ENCODE measurements at places on chromosomes 3 and 15. TPM values are rescaled to one million over a fixed set of nuclear protein-coding genes. Genes with fewer than 3 reads are reported as not detected.

PFKFB4 gene
- 6.5 TPM for polyA plus RNA-seq

DNA sequence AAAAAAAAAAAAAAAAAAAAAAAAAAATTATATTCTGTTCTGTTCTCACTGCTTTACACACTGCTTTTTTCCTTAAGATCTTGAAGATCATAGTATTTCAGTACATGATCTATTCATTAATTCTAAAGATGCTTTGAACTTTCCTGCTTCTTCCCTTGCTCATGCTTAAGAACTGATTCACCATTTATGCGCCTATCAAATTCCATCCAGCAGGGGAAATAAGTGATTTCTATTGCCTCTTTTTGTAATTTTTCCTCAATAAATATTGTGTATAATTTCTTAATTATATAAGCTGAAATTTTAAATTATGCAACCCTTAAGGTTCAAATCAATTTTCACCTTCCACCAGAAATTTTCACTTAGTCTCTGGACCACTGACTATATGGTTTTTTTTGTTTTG, 10.6 kb downstream of the DENND6A start:
- DNase-seq: no peak

GRCh38 chr3:152056987-152057386, 183.5 kb downstream of the SUCNR1 start:
- no peak for DNase-seq

- no peak for DNase-seq
Observed at GRCh38 chr15:58285921-58286278, 145.9 kb upstream of the LIPC start.

DNA sequence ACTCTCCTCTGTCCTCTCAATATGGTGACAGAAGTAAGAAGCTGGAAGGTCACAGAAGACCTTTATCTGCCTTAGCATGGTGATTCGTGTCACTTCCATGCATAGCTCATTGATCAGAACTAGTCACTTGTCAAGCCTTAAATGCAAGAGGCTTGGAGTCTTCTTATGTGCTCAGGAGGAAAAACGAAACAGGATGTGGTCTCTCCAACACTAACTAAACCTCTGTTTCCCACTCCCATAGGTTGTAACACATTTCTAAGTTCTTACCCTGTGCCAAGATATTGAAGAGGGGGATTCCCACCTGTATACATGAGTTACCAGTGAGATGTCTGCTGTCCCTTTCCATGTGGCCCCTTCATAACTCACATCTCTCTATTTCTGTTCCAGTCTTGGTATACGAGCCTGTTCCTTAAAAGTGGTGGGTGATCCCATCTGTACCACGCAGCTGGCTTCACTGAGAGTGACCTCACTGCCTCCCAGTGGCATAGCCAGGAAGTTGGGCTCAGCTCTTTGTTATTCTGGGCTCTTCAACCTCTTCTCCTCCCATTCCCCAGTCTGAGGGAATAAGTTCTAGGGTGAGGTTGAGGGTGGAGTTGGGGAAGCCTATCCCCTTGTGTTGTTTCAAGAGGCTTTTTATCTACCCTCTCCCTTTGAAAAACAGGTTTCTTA, 203.2 kb upstream of the PPP2R3A start:
- no peak for DNase-seq

DNA sequence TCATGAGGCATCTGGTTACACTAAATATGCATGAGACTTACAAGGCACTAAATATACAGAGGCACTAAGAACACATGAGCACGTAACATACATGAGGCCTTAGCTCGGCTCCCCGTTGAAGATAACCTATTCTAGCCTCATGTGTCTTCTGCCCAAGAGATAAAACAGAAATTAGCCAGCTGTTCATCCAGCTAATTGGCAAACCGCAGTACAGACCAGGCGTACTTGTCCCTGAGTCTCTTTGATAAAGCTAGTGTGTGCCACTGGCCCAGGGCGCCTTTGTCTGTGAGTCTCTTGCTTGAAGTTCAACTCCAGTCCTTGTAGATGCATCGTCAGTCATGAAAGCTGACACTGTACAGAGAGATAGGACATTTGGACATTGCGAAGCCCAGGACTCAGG, 121.9 kb upstream of the SPATA12 start:
- no peak for DNase-seq

Data from left renal pelvis (tissue), 4 donors.